Naive B cell (primary cell): ENCODE measurements at places on chromosomes 4 and X.
A peak's percentile ranks its signal among the peaks of the same experiment; 100 is the strongest.

- H3K4me3 ChIP-seq: no peak overlapping the region
- no peak overlapping the region for H3K27ac ChIP-seq
- H3K36me3 ChIP-seq: no peaks in the 10 kb centered on the region
- DNase-seq: no peak
Measured at GRCh38 chr4:79177388-79177787, 148.5 kb downstream of the NAA11 start.

- H3K27me3 ChIP-seq: peaks cover 7% of the 10 kb centered on the region
- DNase-seq: no peak
- no peaks in the 10 kb centered on the region for H3K4me1 ChIP-seq
- H3K4me3 ChIP-seq: no peak overlapping the region
- H3K27ac ChIP-seq: no peak overlapping the region
Measured at GRCh38 chr4:10198365-10198764, 81.8 kb upstream of the WDR1 start.

DNA sequence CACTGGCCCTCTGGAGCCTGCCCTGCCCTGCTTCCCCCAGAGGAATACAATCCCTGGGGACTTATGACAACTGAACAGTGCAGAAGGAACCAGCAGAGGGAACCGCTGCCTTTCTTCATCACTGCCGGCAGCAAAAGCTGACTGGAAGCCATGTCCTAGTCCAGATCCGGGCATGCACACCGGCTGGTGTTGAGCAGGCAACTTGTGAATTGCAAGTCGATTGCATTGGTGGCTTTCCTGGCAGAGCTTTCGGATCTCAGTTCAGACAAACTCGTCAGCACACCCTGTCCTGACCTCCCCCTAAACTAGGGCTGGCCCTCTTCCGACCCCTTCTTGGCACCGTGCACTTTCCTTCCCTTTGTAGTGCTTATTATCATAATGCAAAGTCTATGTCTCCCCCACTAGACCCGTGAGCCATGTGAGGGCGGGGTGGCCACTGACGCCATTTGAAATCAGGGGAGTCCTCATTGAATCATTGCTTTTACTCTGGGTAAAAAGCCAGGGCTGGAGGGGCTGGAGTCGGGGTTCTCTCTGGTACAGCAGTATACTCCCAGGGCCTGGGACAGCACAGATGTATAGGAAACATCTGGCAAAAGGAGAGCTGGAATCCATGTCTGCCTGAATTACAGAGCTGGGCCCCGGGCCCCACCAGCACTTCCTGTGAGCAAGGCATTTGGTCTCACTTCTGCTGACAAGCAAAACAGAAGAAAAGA is 1.8 kb downstream of the ARHGAP4 start:
- H3K27me3 ChIP-seq: no peaks in the 10 kb centered on the region
- peak; percentile 63 for DNase-seq
- H3K4me1 ChIP-seq: peaks cover 48% of the 10 kb centered on the region
- peak overlapping the region; percentile 87 for H3K4me3 ChIP-seq

- no peaks in the 10 kb centered on the region for H3K36me3 ChIP-seq
- no peak overlapping the region for H3K4me3 ChIP-seq
- DNase-seq: no peak
- H3K4me1 ChIP-seq: no peaks in the 10 kb centered on the region
- H3K27ac ChIP-seq: no peak overlapping the region
Measured at GRCh38 chr4:117400039-117400835, 314.9 kb upstream of the TRAM1L1 start.

GRCh38 chrX:66007851-66008250 is 32.0 kb downstream of the VSIG4 start:
- DNase-seq: no peak
- H3K36me3 ChIP-seq: no peaks in the 10 kb centered on the region
- no peak overlapping the region for H3K4me3 ChIP-seq

DNA sequence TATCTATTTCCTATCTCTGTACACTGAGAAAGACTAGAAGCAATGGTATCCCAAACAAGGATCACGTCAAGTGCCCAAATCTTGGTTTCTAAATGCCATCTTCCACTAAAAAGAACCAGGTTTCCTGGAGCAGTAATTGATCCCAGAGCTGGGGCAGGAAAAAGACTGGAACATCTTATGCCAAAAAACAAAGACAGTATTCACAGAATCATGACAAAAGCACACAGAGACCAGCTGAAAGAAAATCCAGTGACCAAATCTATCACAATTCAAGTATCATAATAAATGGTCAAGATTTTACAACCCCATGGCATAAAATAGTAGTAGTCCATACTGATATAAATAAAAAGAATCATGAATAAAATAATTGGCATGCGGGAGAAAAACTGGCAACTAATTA is 44.9 kb downstream of the CENPC start:
- no peak overlapping the region for H3K4me3 ChIP-seq
- DNase-seq: no peak
- peaks cover 35% of the 10 kb centered on the region for H3K36me3 ChIP-seq
- H3K27me3 ChIP-seq: no peaks in the 10 kb centered on the region
- no peak overlapping the region for H3K27ac ChIP-seq

DNA sequence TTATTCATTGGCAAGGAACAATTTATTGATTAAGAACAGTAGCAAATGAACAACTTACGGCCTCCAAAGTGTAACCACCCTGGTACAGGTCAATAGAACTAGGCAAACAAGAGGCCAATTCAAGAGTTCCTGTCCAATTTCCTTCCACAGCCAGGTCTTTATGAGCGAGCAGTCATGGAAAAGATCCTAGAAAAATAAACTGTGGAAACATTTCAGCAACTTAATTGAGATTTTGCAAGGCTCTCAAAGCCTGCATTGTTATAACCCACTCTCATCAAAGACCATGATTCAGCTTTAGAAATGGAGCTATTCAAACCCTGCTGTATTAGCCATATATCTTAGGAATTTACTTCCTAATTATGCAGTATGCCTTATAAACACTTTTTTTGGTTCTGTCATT is 43.6 kb downstream of the UNC5C start:
- no peak overlapping the region for H3K27ac ChIP-seq
- H3K36me3 ChIP-seq: no peaks in the 10 kb centered on the region
- peaks cover 7% of the 10 kb centered on the region for H3K27me3 ChIP-seq
- no peak overlapping the region for H3K4me3 ChIP-seq
- DNase-seq: no peak
- H3K4me1 ChIP-seq: no peaks in the 10 kb centered on the region

GRCh38 chrX:25873196-25873595 is 264.9 kb upstream of the MAGEB18 start:
- DNase-seq: no peak
- no peaks in the 10 kb centered on the region for H3K27me3 ChIP-seq
- H3K36me3 ChIP-seq: no peaks in the 10 kb centered on the region
- H3K27ac ChIP-seq: no peak overlapping the region
- no peaks in the 10 kb centered on the region for H3K4me1 ChIP-seq

GRCh38 chrX:48790477-48790876 is 4.1 kb downstream of the GATA1 start:
- H3K4me3 ChIP-seq: no peak overlapping the region
- no peak for DNase-seq
- peaks cover 8% of the 10 kb centered on the region for H3K36me3 ChIP-seq
- H3K4me1 ChIP-seq: peaks cover 12% of the 10 kb centered on the region
- peaks cover 41% of the 10 kb centered on the region for H3K27me3 ChIP-seq
- H3K27ac ChIP-seq: no peak overlapping the region

GRCh38 chr4:2746891-2747695 is 9.0 kb downstream of the TNIP2 start:
- peak overlapping the region; percentile 60 for H3K4me3 ChIP-seq
- H3K27me3 ChIP-seq: no peaks in the 10 kb centered on the region
- DNase-seq: no peak

- no peaks in the 10 kb centered on the region for H3K36me3 ChIP-seq
- no peak overlapping the region for H3K27ac ChIP-seq
- H3K4me3 ChIP-seq: no peak overlapping the region
- no peak for DNase-seq
- no peaks in the 10 kb centered on the region for H3K27me3 ChIP-seq
Measured at GRCh38 chrX:44843318-44843702, 511 bp upstream of the DUSP21 start.

DNA sequence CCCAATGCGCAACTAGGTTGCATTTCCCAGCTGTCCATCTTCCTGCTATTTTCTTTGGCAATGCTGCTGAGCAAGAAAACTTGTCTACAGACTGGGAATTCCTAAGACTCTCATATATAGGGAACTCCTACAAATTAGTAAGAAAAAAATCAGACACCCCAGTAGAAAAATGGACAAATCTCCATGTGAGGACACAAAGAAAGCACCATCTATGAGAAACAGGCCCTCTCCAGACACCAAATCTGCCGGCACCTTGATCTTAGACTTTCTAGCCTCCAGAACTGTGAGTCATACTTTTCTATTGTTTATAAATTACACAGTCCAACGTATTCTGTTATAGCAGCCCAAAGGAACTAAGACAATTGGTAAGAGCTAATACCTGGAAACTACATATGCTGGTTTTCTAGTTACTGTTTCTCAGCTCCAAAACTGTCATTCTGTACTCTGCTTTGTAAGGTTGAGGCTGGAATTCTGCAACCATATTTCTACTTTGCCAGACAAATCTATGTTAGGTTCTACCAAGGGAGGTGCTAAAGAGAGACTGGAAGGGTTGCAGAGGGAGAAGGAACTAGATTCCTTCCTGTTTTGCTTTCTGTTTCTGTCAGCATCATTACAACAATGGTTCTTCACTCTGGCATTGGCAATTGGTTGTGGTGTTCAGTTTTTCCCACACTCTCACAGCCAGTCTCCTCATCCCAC is 35.7 kb upstream of the FAM241A start:
- no peaks in the 10 kb centered on the region for H3K36me3 ChIP-seq
- no peaks in the 10 kb centered on the region for H3K27me3 ChIP-seq
- H3K27ac ChIP-seq: peak overlapping the region; percentile 7
- no peak for DNase-seq

DNA sequence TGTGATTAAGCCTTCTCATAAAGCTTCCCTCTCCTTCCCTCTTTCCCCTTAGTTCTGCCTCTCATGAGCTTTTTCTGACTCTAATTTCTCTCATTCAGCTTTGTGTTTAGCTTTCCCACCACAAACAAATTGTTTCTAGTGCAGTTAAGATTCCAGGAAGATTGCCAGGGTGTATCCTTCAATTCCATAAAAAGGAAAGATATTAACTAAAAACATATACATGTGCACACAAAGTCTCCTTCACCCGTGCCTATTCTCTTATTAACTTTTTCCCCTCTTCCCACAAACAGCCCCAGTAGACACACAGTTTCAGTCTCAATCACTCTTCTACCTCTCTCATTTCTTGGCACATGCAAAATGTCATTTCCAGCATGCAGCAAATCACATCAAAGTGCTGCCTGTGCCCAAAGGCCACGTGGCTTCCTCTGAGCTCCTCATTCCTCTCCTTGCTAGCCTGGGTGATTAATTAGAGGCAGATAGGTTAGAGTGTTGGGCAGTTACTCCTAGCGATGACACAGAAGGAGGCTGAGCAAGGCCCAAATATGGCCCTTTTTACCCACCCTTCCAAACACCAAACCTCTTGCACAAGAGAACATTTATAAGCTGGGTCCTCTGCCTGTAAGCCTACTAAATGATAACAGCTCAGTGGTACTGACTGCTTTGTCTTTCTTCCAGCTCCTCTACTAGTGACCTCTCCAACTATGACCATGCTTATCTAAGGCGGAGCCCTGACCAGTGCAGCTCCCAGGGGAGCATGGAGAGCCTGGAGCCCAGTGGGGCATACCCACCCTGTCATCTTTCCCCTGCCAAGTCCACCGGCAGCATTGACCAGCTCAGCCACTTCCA is 159.6 kb downstream of the SOWAHB start:
- no peak overlapping the region for H3K27ac ChIP-seq
- peaks cover 4% of the 10 kb centered on the region for H3K27me3 ChIP-seq
- DNase-seq: no peak
- H3K4me3 ChIP-seq: no peak overlapping the region

DNA sequence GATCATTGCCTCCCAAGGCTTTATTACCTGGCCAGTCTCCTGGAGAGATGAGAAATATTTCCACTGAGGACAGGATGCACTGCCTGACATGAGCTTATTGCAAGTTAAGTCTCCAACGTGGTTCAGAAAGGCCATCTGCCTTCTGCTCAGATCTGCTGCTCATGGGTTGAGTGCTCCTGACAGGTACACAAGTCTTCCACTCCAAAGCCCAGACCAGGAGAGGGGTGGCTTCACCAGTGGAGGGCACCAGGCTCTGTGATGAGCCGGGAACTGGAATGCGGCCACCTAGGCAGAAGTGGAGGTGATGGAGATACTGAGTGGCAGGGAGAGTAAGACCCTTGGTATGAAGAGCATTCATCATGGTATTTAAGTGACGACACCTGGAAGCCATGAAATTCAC is 79.5 kb upstream of the IRF2 start:
- peaks cover 2% of the 10 kb centered on the region for H3K4me1 ChIP-seq
- H3K36me3 ChIP-seq: no peaks in the 10 kb centered on the region
- no peak overlapping the region for H3K4me3 ChIP-seq
- no peak for DNase-seq
